ENCODE measurements at places on chromosomes 3 and 15. TPM values are rescaled to one million over a fixed set of nuclear protein-coding genes. Genes with fewer than 3 reads are reported as not detected.

Gene ADAMTS9
- 217 TPM for total RNA-seq

- peak; percentile 56 for DNase-seq
Observed at GRCh38 chr3:43177085-43177484, 71.2 kb upstream of the POMGNT2 start.

DNA sequence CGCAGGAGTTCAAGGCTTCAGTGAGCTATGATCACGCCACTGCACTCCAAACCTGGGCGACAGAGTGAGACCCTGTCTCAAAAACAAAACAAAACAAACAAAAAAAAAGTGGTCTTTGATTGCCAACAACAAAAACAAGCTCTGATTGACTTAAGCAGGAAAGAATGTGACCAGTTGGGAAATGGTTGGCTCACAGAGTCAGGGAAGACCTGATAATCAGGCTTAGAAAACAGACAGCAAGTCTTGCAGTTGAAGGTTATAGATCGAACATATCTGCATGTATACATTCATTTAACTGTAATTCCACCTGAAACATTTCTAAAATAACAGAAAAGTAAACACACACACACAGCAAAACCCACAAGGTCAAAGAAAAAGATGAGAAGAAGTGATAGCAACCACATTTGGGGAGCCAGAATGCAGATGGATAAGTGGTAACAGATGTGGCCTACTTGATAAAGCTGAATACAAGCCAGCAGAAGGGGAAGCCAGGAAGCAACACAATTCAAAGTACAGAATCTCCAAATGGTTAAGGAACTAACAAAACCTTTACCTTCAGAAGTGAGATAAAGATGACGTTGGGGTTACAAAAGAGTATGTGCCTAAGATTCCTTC is 699.9 kb upstream of the ZNF385D start:
- no peak for DNase-seq

GRCh38 chr3:156749244-156749643 is 74.9 kb downstream of the TIPARP start:
- no peak for DNase-seq

DNA sequence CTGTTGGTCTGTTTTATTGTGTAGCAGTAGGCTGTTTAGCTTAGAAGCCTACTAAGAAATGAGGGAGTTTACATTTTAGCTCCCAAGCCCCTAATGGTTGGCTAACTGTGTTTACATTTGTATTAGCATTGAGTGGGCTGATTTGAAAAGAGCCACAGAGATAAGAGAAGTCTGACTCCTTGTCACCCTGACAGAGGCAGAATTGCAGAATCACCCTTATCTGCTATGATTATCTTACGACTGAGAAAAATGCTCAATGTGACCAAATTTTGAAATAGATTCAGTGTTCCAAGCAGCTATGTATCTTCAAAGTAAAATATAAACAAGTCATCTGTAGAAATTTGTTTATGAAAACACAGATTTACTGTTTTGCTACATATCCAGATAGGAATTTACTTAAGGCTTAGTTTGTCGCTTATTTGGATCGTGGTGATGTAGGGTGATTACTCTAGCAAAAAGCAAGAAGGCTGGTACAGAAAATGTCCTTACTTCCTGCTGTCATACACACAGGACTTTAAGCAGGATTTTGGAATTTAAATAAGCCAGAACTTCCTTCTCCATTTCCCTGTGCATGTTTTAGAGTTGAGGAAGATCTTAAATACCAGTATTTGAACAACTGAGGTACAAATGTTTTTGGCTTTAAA is 19.0 kb downstream of the SEMA6D start:
- DNase-seq, result no peak

DNA sequence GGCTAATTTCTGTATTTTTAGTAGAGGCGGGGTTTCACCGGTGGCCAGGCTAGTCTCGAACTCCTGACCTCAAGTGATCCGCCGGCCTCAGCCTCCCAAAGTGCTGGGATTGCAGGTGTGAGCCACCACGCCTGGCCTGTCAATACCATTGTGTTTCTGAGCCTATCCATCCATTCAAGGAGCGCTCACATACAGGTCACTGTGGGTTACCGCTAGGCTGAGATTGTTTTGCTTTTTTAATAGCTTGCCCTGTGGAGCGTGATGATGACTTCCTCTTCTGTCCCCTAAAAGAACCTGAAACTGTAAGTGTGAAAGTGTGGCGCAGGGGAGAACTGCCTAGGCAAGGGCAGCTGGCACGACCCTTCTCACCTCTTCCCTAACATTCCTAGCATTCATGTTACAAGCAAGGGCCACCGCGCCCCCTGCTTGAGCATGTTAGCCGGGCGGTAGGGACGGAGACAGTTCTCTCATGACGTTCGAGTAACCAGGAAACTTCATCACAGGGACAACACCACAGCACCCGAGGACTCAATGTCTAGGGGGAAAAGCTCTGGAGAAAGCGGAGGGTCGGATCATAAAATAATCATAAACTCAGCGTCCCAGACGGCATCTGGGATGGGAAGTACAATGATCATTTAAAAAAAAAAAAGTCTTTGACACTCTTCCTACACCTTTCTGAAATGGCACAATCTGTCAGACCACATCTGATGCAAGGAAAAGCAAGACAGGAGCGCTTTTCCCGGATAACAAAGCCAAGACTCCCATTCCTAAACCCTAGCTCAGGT is 790 bp downstream of the LAMP3 start:
- no peak for DNase-seq

DNA sequence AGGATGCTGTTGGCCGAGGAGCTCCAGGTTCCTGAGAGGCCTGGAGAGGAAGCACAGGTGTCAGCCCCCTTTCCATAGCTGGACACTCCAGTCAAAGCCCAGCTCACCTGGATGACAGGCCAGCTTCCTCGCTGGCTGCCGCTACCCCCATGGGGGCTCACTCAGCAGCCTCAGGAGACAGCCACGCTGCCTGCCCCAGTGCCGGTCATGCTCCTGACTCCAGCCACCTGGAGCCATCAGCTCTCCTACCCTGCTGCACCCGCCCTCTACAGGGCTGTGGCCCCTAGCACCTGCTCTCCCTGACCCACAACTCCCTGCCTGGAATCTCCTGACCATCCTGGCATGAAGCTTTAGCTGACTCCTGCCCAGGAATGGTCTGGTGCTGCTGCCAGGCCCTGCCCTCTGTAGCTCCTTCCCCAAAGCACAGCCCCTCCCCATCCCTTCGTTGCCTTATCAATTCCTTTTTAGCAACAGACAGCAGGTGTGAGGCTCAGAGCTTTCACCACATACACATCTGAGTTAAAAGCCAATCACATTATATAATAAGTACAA is 94.2 kb downstream of the NUP210 start:
- no peak for DNase-seq

All from kidney epithelial cell (primary cell).